ENCODE measurements at places on chromosomes 12 and 14. TPM values are rescaled to one million over a fixed set of nuclear protein-coding genes. Genes with fewer than 3 reads are reported as not detected.

The MSI1 gene
- 18.4 TPM for polyA plus RNA-seq

The KRT6A gene
- polyA plus RNA-seq = not detected

- no peak for DNase-seq
Measured at GRCh38 chr12:19833775-19834501, 394.6 kb downstream of the AEBP2 start.

DNA sequence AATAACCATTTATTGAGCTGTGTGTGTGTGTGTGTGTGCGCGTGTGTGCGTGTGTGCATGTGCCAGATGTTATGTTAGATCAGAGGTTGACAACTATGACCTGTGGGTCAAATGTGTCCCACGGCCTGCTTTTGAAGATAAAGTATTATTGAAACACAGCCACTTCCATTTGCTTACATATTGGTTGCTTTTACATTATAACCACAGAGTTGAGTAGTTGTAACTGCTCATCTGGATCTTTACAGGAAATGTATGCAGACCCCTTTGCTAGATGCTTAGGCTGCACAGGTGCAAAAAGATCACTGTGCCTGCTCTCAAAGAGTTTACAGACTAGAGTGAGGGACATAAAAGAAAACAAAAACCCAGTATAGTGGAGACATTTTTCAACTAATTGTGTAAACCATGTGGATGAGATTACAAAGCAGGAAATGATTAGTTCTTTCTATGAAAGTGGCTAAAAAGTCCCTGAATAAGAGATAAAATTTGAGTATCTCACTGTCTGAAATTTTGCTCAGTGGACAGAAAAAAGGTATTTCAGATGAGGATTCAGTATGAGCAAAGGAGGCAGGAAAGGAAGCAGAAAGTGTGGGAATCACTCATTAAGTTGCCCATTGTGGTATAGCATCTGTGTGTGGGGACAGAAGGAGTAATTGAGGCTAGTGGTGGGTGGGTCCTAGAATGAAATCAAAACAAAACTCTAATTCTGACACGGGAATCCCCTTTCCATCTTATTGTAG is 188.4 kb downstream of the PAH start:
- no peak for DNase-seq

The PPM1H gene
- 8.5 TPM for polyA plus RNA-seq

- DNase-seq = no peak
Measured at GRCh38 chr12:121038861-121039668, at the start of gene OASL. Gene OASL (minus strand): TSS chr12:121039246. CDS start chr12:121038971, 275 bp downstream.

The CCDC60 gene
- 0.73 TPM for polyA plus RNA-seq

The NPFF gene
- polyA plus RNA-seq = 0.33 TPM

- no peak for DNase-seq
Measured at GRCh38 chr14:105102893-105103292, 37.7 kb upstream of the GPR132 start.

DNA sequence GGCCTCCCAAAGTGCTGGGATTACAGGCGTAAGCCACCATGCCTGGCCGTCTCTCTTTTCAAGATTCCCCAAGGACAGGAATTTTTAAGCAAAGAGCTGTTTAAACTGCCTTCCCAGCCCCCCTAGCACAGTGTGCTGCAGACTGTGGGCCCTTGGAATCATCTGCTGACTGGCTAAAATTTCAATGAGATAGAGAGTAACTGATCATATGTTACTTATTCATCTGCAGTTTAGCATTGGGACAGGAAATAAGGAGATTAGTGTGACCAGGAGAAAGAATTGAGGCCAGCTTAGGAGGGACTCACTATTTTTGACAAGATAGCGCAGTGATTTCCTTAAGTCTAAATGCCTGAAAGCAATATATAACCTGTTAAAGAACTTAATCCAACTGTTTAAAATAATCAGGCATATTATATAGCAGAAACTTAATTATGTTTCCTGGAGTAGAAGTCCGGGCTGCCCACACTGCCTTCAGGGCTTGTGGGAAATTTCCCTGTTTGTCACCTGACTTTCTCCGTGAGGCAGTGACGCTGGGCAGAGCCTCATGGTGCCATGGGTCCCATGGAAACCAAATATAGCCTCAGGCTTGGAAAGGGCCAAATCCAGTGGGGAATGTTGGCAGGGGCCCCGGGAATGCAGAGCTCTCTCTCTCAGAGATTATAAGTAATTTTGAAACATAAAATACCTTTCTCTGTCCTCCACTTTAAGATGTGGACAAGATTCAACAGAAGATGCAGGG is 22.8 kb upstream of the CEBPE start:
- no peak for DNase-seq

The TOGARAM1 gene
- polyA plus RNA-seq = 45.7 TPM

The LIN7A gene
- 12.1 TPM for polyA plus RNA-seq

DNA sequence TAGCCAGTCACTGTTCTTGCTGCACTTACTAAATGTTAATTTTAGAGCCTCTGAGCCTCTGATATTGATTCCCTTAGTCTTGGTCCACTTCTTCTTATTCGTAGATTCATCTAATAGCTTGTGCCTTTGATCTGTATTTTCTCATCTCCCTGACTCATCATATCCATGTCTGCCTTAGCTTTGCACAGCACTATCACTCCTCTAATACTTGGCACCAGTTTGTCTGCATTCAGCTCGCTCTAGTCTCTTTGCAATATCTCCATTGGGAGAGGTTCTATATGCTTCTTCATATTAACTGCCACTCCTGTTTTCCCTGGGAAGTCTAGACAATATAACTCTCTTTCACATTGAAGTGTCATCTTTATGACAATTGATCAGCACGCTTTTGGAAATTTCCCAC is 68.5 kb upstream of the CSRP2 start:
- DNase-seq = no peak

DNA sequence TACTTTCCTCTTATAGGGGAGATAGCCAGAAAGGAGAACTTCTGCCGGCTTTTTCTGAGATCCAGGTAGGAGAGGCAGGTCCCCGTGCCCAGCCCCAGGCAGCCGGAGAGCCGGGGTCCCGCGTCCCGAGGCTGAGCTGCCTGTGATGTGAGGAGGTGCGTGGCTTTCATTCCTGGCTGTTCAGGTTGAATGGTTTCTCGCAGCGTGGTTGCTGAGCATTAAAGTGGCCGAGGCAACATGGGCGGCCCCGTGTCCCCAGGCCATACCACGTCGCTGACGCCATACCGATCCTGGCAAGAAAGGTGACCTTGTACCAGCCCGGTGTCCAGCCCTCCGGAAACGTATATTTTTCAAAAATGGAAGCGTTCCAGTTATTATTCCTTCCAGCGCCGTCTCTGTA is 116.7 kb upstream of the MYL2 start:
- no peak for DNase-seq

- no peak for DNase-seq
Measured at GRCh38 chr14:34782031-34782430, 67.6 kb upstream of the CFL2 start.

The CYP27B1 gene
- 1.4 TPM for polyA plus RNA-seq

GRCh38 chr14:35159742-35160409 is 37.5 kb downstream of the PRORP start:
- no peak for DNase-seq

- no peak for DNase-seq
Measured at GRCh38 chr12:98422359-98422758, 93.0 kb upstream of the TMPO start.

Measured in right lung (tissue), 10 donors.